ENCODE measurements at places on chromosomes 16 and 17.

GRCh38 chr16:80250381-80250780, 290.4 kb upstream of the DYNLRB2 start:
- DNase-seq: no peak

- DNase-seq: no peak
These were observed 28.0 kb upstream of the UBE2G1 start for GRCh38 chr17:4394208-4395110.

GRCh38 chr16:22321340-22322001, 24.3 kb downstream of the POLR3E start:
- DNase-seq: no peak

DNA sequence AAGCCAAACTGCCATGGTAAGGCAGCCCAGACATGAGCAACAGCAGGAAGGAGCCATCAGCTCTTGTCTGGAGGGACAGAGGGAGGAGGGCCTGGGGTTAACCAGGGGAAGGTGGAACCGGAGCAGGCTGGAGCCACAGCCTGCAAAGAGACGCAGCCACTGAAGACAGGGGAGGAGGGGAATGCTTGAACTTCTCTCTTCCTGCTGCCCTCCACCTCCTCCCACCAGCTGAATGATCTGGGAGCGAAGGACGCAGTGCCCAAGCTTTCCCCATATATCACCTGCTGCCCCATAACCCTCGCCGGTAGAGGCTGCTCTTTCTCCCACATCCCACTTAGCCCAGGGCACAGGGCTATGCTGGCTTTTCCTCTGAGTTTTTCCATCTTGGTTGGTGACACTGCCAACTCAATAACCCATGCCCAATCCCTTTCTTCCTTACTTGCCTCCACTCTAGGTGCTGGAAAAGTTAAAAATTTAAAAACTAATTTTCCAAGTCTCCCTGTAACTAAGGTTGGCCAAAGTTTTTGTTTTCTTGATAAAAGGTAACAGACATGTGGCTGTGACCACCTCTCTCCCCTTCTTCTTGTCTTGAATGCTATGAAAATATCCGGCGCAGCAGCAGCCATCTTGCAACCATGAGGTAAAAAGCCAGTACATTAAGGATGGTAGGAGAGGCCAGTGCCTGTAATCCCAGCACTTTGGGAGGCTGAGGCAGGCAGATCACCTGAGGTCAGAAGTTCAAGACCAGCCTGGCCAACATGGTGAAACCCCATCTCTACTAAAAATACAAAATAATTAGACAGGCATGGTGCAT, 21.8 kb upstream of the CACNG4 start:
- DNase-seq: no peak

- DNase-seq: no peak
These were observed 103.4 kb downstream of the IRF8 start for GRCh38 chr16:86002178-86002900.

DNA sequence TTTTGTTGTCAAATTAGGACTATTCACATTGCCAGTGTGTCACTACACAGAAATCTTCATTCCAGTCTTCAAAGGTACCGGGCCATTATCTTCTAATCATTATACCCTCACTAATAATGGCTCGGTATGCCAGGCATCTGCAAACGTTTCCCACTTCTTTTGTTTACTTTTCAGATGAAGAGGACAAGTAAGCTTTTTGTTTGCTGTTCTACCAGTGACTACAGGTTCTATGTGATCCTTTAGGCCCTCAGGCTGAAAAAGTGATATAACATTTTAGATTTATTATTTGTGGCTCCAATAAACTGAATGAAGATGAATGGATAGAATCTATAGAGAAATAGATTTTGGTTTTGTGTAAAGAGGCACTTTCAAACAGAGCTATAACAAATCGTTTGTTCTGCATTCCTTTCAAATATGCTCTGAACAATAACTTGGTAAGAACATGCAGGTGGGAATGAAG, 403 bp upstream of the KRTAP3-1 start:
- no peak for DNase-seq

DNA sequence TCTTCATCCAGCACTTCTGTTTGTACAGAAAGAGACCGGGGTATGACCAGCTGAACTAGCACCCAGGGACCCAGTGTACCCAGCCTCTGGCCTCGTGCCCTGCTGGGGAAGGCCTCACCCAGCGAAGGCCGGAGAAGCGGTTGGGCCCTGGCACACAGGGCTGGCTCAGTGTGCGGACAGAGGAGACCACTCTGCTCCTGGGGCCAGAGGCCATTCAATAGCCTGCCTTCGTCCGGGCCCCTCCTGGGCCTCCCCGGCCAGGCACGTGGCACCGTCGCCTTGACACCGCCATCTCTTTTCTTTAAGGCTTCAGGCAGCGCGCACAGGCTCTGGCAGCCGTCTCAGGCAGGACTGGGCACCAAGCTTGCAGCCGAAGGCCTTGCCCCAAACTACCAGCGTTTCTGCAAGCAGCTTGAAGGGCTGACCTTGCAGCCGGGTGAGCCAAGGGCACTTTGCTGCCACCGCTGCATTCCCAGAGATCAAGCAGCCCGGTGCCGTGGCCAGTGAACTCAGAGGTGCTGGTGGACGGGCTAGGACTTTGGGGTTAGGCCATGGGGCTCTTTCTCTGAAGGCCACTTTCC, 8.0 kb downstream of the TAX1BP3 start:
- DNase-seq: peak; percentile 52

GRCh38 chr17:73267648-73268537, 6.2 kb upstream of the CPSF4L start:
- peak; percentile 50 for DNase-seq

DNA sequence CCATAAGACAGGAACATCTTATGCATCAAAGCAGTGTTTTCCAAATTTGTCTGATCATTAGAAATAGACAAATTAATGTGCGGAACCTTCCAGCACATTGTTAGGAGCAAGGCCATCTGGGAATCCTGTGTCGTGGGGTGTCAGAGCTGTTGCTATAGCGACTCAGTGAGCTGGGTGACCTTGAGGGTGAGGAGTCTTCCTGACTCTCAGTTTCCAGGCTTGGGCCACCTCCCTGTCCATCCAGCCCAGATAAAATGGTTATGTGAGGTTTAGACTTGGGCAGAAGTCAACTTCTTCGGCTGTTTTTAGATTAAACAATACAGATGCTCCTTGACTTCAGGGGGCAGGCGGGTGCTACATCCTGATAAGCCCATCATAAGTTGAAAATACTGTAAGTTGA, 20.6 kb downstream of the MT1X start:
- DNase-seq: no peak

DNA sequence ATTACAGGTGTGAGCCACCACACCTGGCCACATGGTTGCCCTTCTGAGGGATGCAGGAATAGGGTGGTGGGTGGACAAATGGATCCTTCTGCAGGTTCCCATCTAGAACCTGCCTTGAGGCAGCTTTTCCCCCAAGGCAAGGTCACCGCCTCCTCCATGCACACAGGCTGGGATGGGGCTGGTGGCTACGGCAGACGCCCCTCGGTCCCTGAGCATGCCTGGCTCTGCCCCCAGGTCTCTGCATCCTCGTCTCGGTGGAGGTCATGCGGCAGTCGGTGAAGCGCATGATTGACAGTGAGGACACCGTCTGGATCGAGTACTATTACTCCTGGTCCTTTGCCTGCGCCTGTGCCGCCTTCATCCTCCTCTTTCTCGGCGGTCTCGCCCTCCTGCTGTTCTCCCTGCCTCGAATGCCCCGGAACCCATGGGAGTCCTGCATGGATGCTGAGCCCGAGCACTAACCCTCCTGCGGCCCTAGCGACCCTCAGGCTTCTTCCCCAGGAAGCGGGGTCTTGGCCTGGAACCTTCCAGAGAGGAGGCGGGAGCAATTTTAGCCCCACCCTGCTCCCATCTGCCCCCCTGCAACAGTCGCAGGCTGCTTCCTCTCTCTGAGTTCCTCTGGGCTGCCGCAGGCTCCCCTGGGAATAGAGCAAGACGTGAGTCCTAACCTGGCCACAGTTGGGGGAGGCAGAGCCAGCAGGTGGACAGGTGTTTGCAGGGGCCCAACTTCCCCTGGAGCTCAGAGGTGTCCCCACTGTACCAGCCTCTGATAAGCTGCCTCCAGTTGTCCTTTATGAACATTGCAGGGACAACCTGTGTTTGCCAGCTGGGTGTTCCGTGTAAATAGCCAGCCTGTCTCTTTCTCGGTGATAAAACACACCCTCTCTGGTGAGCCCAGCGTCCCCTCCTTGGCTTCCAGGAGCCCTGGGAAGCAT, 11.7 kb downstream of the CACNG1 start:
- no peak for DNase-seq

DNA sequence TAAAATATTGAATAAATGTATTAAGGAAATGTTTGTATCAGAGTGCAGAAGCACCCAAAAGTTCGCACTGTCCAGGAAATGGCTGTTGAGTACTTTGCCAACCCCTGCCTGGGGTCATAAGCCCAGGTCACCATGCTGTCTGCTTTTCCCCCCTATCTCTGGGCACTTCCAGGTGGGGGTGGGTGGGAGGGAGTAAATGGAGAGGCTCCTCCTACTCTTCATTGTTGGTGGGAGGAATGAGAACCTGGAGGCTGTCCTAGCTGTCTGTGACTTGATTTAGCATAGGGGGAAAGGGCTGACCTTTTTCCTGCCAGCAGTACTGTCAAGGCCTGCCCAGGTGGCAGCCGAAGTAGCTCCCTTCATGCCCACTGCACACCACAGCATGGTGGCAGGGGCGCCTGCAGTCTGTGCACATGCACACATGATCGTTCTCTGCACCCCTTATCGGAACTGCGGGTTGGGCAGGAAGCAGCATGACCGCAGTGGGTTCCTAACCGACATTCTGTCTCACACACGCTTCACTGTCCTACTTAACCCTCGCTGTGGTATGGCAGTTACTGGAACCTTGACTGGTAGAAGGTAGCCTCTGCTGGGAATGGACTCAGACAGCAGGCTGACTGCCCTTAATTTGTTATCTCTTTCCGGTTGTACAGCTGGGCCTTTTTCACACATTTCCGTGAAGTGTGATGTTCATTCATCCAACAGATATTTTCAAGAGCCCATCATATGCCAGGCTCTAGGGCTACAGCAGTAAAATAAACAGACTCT, 41.5 kb downstream of the LDHD start:
- DNase-seq: no peak

- no peak for DNase-seq
These were observed 14.2 kb downstream of the FAM83G start for GRCh38 chr17:18990331-18990730.

DNA sequence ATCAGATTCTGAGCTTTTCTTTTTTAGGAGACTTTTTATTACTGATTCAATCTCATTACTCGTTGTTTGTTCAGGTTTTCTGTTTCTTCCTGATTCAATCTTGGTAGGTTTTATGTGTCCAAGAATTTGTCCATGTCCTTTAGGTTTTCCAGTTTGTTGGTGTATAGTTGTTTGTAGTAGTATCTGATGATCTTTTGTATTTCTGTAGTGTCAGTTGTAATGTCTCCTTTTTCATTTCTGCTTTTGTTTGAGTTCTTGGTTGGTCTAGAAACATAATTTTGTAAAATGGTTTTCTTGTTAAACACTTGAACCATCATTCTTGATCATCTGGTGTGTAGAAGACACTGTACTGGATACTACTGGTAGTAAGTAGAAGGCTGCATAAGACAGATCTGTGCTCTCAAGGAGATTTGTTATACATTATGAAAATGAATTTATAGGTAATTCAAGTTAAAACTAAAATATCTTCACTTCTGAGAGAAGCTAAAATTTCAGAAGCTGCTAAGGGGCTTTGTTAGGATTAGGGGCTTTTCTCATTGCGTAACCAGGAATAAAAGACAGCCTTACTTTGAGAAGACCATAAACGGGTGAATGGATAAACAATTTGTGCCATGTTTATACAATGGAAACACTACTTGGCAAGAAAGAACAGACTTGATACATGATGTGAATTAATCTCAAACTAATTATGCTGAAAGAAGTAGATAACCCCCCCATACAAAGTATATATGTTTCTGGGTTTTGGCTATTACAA, 44.0 kb downstream of the NSRP1 start:
- DNase-seq: no peak

- no peak for DNase-seq
These were observed 57.3 kb downstream of the ZFPM1 start for GRCh38 chr16:88510091-88510994.

DNA sequence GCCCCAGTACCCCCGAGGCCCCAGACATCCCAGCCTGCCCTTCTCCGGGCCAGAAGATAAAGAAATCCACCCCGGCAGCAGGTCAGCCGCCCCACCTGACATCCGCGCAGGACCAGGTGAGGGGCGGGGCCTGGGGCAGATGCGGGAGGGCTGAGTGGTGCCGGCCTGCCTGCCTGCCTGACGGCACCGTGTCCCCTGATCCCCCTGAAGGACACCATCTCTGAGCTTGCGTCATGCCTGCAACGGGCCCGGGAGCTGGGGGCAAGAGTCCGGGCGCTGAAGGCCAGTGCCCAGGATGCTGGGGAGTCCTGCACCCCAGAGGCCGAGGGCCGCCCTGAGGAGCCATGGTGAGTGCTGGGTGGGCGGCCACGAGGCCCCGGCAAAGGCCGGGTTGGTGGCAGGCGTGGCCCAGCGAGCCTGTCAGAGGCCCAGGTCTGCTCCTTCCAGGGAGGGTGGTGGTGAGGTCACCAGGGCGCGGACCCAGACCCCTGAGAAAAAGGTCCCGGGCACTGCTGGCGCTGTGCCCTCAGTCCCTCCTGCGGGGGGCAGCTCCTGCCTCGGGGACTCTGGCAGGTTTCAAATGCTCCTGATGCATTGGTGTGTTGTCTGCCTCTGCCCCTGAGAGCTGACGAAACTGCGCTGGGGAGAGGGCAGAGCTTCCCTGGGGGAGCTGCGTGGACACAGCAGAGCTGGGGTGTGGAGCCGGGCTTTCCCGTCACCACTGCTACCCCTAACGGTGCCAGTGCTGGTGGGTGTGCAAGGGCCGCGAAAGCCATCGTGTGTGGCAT, 1.2 kb downstream of the CDT1 start:
- DNase-seq: no peak

DNA sequence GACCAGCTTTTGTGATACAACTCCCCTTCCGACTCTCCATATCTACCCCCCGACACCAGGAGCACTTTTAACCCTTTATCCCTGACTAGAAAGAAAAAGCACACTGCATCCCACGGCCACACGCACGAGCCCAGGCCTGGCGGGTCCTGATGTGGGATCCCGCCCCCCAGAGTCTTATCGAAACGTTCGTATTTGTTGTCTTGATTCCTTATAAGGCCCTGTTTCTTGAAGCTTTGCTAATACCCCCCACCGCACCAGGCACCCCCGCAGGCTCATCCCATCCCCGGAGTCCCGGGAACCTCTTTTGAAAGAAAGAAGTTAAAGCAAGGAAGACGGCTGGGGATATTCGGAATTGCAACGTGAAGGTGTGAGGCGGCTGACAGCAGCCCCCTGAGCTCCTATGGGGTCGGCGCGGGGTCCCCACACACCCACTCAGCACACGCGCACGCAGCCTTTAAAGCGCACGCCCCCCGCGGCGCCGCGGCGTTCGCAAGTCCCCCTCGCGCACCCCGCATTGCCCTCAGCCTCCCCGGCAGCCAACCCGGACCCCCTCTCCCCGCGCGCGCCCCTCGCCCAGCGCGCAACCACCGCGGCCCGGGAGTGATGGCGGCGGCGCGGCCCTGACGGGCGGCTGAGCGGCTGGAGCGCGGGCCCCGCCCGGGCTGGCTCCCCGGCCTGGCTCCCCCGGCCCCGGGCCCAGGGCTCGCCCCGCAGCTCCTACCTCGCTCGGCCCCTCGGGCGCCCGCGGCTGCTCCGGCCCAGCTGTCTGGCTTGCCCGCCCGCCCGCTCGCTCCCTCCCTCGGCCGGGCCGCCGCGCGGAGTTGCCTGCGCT, 448 bp downstream of the STAT5B start:
- no peak for DNase-seq
